ENCODE measurements at places on chromosomes 1 and 21.
A peak's percentile ranks its signal among the peaks of the same experiment; 100 is the strongest.

DNA sequence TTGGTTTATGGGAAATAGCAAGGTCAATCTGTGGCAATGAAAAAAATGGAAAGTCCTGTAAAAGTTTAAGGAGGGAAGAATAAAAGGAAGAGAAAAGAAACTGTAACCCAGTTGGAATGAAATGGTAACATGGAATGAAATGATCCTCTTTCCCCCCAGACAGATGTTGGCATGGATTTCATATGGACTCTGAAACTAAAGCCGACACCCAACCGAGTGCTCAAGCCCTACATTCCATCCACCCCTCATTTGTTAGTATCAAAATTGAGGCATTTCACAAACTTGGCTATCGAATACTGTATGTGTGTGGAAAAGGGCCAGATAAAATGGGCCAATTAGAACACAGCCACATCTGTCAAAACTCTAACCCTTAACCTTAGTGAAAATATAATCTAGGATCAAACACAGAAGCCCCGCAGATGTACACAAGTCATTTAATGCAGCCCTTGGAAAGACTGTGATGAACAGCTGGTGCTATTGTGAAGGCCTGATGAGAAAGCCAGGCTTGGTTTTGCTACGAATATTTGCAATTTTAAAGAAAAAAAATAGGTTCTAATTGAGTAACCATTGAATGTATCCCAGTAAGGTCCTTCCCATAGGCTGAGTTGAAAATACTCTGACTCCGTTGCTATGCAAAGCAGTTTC lies 72.6 kb upstream of the RGL1 start:
- H3K27ac ChIP-seq: no peak overlapping the region
- H3K4me1 ChIP-seq: no peaks in the 10 kb centered on the region
- H3K27me3 ChIP-seq: peaks cover 6% of the 10 kb centered on the region
- H3K36me3 ChIP-seq: no peaks in the 10 kb centered on the region
- no peak for DNase-seq
- H3K4me3 ChIP-seq: no peak overlapping the region

DNA sequence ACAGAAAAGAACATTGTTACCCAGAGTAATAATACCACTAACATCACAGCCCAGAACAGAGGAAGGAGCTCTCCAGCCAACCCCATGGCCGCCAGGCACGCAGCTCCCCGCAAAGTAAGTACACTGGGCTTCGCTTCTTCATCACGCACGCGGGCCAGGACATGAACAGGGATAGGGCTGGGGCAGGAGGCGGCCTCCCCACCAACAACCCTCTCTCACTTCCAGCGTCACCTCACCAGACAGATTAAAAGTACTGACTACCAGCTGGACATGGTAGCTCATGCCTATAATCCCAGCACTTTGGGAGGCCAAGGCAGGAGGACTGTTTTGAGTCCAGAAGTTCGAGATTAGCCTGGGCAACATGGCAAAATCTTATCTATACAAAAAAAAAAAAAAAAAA lies 78.3 kb downstream of the NPHP4 start:
- H3K4me1 ChIP-seq: peaks cover 3% of the 10 kb centered on the region
- H3K36me3 ChIP-seq: no peaks in the 10 kb centered on the region
- no peak overlapping the region for H3K4me3 ChIP-seq
- H3K27ac ChIP-seq: no peak overlapping the region

DNA sequence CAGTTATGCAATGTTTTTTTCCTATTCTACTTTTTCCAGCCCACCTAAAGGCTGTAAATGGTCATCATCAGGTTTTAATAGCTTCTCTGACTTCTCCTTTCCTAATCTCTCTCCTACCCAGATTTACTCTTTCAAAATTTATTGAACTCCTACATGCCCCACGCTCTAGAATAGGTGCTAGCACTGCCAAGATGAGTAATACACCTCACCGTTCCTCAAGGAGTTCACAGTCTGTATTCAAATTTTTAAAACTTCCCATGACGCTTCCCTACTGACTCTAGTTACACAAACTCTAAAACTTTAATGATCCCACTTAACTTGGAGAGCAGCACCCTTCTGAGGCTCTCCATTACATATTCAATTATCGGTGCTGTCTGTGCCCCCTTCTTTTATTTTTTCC lies 51.6 kb downstream of the ALG14 start:
- peaks cover 4% of the 10 kb centered on the region for H3K4me1 ChIP-seq
- no peaks in the 10 kb centered on the region for H3K27me3 ChIP-seq
- DNase-seq: no peak
- peaks cover 18% of the 10 kb centered on the region for H3K36me3 ChIP-seq
- H3K4me3 ChIP-seq: no peak overlapping the region

DNA sequence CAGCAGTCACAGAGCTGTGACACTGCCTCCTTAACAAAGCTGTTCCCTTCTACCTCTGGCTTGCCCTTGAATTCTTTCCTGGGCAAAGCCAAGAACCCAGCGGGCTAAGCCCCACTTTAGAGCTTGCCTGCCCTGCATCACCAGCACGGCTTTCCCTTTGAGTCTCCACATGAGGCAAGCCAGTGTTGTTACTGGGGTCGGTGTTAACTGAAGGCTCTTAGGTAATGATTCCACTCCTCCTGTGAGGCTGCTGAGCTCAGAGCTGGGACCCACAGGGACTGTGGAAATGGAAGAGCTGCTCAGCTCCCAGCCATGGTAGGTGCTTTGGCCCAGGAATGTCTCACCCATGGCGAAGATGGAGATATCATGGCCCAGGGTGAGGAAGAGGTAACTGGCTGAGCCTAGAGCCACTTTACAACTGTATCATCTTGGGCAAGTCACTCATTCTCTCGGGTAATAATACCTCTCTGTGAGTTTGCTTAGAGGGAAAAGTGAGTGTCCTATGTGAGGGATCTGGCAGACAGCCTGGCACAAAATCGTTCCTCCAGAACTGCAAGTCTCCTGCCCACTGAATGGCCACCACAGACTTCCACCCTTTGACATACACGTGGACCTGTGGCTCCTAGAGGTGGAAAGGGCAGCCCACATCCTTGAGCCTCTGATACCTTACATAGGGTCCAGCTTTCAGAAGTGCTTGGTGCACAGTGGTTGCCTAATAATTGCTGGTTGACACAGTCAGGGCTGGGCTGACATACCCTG lies 654.1 kb downstream of the PTPRU start:
- no peak overlapping the region for H3K27ac ChIP-seq
- DNase-seq: no peak
- no peak overlapping the region for H3K4me3 ChIP-seq
- H3K27me3 ChIP-seq: peaks cover 11% of the 10 kb centered on the region
- no peaks in the 10 kb centered on the region for H3K36me3 ChIP-seq

DNA sequence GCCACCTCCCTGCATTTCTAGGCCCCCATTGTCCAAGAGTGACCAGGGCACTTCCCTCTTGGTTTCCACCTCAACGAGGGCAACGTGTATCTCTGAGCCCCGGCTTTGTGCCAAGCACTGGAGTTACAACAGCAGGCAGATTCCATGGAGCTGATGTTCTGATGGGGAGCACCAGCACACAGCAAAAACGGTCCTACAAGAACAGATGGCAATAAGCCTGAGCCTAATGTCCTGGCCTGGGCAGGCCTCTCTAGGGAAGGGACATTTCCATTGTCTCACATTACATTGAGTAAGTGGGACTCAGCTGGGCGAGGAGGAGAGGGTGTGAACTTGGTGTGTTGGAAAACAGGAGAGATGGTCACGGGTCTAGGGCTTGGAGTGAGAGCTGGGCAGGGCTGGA lies 27.2 kb upstream of the NPPB start:
- H3K36me3 ChIP-seq: no peaks in the 10 kb centered on the region
- peaks cover 13% of the 10 kb centered on the region for H3K27me3 ChIP-seq
- DNase-seq: no peak
- H3K4me3 ChIP-seq: no peak overlapping the region

DNA sequence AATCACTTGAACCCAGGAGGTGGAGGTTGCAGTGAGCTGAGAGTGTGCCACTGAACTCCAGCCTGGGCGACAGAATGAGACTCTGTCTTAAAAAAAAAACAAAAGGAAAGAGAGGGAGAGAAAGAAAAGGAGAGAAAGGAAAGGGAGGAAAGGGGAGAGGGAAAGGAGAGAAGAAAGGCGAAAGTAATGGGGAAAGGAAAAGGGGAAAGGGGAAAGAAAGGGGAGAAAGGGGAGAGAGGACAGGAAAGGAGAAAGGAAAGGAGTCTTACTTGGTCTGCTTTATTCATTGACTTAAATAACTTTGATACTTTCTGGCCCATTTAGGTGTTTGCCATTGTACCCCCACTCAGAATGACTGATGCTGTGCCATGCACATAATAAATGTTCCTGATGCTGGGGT lies 11.8 kb downstream of the NSUN4 start:
- H3K4me3 ChIP-seq: no peak overlapping the region
- H3K27me3 ChIP-seq: no peaks in the 10 kb centered on the region
- H3K4me1 ChIP-seq: peaks cover 10% of the 10 kb centered on the region
- no peak overlapping the region for H3K27ac ChIP-seq

- H3K27ac ChIP-seq: peak overlapping the region; percentile 99
- no peak for DNase-seq
- peak overlapping the region; percentile 97 for H3K4me3 ChIP-seq
- H3K4me1 ChIP-seq: peaks cover 11% of the 10 kb centered on the region
- H3K27me3 ChIP-seq: no peaks in the 10 kb centered on the region
Measured at GRCh38 chr1:10431070-10431730, 967 bp downstream of the CENPS start.

- no peak for DNase-seq
- no peak overlapping the region for H3K4me3 ChIP-seq
- H3K27me3 ChIP-seq: peaks cover 21% of the 10 kb centered on the region
- H3K36me3 ChIP-seq: peaks cover 20% of the 10 kb centered on the region
Measured at GRCh38 chr1:160084771-160085321, 3.5 kb downstream of the KCNJ9 start.

- H3K36me3 ChIP-seq: no peaks in the 10 kb centered on the region
- no peak for DNase-seq
- no peak overlapping the region for H3K4me3 ChIP-seq
- no peaks in the 10 kb centered on the region for H3K4me1 ChIP-seq
- no peak overlapping the region for H3K27ac ChIP-seq
- peaks cover 4% of the 10 kb centered on the region for H3K27me3 ChIP-seq
Measured at GRCh38 chr1:162702628-162703027, 70.4 kb downstream of the DDR2 start.

GRCh38 chr1:182761396-182762395 lies 27.9 kb upstream of the NPL start:
- H3K4me3 ChIP-seq: no peak overlapping the region
- no peak overlapping the region for H3K27ac ChIP-seq
- H3K4me1 ChIP-seq: peaks cover 3% of the 10 kb centered on the region
- H3K27me3 ChIP-seq: peaks cover 3% of the 10 kb centered on the region
- DNase-seq: no peak
- peaks cover 4% of the 10 kb centered on the region for H3K36me3 ChIP-seq

DNA sequence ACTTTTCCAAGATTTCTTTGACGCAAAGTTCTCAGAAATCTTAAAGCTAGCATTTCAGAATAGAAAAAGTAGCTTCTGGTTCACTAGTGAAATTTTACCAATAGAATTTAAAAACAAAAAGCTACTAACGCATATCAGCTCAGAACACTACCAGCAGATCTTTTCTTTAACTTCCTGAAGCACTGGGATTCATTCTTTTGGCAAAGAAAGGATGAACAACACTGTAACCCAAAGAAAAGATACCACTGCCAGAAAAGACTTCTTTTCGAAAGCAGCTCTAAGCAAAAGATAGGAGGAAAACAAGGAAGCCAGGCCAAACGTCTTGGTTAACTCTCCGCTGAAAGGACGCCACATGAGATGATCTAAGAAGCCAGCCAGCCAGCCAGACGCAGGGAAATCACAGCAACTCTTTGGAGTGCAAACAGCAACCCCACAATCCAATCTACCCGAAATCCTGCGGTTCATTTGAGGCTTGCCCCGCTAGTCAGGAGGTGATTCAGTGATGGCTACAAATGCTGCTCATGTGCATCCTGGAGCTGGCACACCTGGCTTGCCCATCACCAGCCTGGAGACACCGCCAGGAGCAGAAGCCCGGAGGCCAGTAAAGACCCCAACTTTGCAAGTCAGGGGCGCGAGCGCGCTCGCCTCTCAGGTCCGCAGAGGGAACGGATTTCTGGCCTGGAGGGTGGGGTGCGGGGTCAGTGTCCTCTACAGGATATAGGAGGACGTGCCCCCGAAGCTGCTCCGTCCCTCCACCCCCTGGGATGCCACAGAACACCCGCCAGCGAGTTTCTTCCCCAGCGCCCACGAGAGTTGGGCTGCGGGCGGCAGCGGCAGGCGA lies 812 bp downstream of the NBPF1 start:
- no peaks in the 10 kb centered on the region for H3K27me3 ChIP-seq
- H3K4me1 ChIP-seq: no peaks in the 10 kb centered on the region
- no peaks in the 10 kb centered on the region for H3K36me3 ChIP-seq

DNA sequence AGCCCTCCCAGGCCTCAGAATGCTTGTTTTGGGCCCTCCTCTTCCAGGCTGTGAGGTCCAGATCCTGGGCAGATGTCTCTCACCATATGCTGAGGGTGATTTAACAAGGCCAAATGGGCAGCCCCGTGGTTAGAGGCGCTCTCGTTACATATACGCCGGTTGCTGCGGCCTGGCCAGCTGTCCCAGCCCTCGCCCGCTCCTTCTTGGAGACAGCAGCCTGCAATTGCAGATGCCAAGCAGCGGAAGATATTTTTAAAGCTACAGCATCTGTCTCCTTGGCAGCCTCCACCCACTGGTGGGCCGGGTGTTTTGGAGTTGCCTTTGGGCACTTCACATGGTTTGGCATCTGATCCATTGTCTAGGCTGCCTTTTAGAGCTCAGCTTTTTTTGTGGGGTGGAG lies 178.8 kb upstream of the NFIA start:
- DNase-seq: no peak
- H3K27ac ChIP-seq: no peak overlapping the region
- H3K4me3 ChIP-seq: no peak overlapping the region

GRCh38 chr1:155944444-155944799 lies 3.0 kb downstream of the RXFP4 start:
- H3K36me3 ChIP-seq: peaks cover 5% of the 10 kb centered on the region
- no peak for DNase-seq
- no peaks in the 10 kb centered on the region for H3K27me3 ChIP-seq
- peak overlapping the region; percentile 91 for H3K27ac ChIP-seq

DNA sequence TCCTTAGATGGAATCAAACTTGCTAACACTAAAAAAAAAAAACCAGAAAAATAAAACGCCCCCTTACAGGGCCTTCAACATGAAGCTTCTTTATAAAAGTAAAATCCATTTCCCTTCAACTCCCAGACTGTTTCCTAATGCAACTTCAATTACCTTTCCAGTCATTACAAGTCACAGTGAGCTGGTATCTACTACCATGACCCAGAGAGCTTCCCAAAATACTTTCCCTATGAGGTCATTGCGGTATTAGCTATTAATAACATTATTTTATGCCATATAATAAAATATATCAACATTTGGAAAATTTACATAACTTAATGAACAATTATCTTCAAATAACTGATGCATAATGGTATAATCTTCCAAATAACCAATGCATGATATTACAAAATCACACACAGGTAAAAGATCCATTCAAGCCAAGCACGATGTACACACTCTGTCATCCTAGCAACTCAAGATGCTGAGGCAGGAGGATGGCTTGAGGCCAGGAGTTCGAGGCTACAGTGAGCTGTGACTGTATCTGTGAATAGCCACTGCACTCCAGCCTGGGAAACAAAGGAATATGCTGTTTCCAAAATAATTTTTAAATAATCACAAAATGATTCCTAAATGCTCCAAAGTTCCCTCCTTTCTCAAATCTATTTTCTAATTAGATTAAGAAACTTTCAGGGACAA lies 24.1 kb downstream of the EIF4G3 start:
- no peak overlapping the region for H3K4me3 ChIP-seq
- no peaks in the 10 kb centered on the region for H3K27me3 ChIP-seq
- H3K27ac ChIP-seq: no peak overlapping the region
- H3K36me3 ChIP-seq: peaks cover 12% of the 10 kb centered on the region
- peaks cover 11% of the 10 kb centered on the region for H3K4me1 ChIP-seq
